HepG2 (cell line): ENCODE measurements at places on chromosomes 11 and 22. TPM values are rescaled to one million over a fixed set of nuclear protein-coding genes. Genes with fewer than 3 reads are reported as not detected.

Gene ACR
- not detected in 2 replicates for total RNA-seq

GRCh38 chr11:121722431-121723245 is 269.9 kb upstream of the SORL1-AS1 start:
- peak; percentile 87 for DNase-seq

DNA sequence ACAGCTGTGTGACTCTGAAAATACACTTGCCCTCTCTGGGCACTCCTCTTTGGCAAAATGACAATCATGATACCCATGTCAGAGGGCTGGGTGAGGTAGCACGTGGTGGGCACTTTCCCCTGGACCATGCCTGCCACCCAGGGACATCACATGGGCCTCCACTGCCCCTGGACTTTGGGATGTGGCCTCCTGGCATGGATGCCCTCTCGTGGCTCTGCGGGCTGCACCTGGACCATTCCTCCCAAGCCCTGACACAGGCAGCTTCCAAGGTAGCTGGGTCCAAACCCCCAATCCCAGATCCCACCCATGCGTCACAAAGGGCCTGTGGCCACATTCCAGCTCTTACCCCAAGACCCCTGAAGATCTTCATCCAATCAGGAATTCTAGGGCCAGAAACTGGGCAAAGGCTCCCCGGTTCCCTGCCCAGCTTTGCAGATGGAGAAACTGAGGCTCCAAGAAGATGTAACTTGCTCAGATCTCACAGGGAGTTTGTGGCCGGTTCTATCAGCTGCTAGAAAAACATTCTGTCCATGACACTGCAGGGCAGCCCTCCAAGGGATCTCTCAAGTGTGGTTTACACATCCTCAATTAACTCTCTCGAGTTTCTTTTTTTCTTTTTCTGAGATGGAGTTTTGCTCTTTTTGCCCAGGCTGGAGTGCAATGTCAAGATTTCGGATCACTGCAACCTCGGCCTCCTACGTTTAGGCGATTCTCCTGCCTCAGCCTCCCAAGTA is 35.4 kb upstream of the CYB5R3 start:
- DNase-seq: no peak

GRCh38 chr22:30221121-30221992 is 25.2 kb downstream of the LIF start:
- DNase-seq: no peak

Gene AMPD3
- 0.31 and 0.33 TPM in 2 replicates for total RNA-seq

GRCh38 chr11:13207665-13208594 is 69.7 kb upstream of the BMAL1 start:
- DNase-seq: peak; percentile 54

GRCh38 chr11:1970956-1971355 is 23.8 kb downstream of the MRPL23 start:
- DNase-seq: no peak

Gene SORL1
- total RNA-seq: 10.5 and 21.3 TPM in 2 replicates

DNA sequence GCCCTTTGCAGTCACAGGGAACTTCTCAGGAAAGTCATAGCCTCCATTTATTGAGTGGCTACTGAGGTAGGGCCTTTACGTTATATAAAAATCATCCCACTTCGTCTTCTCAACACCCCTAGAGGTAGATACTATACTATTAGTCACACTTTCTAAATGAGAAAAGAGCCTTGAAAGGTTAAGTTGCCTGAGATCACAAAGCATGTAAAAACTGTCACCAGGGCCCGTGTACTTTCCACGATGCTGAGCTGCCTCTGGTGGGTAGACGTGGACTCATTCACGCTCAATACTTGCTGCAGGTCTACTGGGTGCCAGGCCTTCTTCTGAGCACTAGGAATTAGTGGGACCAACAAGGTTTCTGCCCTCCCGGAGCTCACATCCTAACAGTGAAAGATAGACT is 16.3 kb downstream of the CHRDL2 start:
- DNase-seq: no peak

DNA sequence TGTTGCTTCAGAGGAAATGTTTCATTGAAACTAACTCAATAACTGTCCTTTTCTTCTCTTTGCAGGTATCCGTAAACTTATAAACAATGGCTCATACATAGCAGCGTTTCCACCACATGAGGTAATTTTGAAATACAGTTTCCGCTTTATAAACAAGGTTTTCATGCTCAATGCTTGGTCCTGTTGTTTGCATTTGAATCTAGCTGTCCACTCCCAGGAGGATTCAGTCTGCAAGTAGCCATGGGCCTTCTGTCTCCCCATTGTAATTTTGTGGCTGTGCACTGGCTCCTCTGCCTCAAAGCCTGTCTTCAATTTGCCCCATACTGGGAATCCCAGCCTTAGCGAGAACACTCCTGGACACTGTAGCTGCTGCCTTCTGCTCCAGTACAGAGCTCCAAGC is 34.7 kb downstream of the MUC15 start:
- no peak for DNase-seq

GRCh38 chr11:112266410-112266778 is 5.7 kb upstream of the PLET1 start:
- DNase-seq: no peak

GRCh38 chr22:49087198-49087597 is 740.5 kb downstream of the BRD1 start:
- no peak for DNase-seq

- DNase-seq: no peak
Measured at GRCh38 chr11:17702876-17703275, 16.5 kb upstream of the MYOD1 start.

GRCh38 chr11:87662287-87662686 is 513.0 kb downstream of the RAB38 start:
- no peak for DNase-seq

- DNase-seq: no peak
Measured at GRCh38 chr11:100949443-100949842, 180.2 kb downstream of the PGR start.

- DNase-seq: no peak
Measured at GRCh38 chr11:23976426-23976825, 520.4 kb upstream of the LUZP2 start.

DNA sequence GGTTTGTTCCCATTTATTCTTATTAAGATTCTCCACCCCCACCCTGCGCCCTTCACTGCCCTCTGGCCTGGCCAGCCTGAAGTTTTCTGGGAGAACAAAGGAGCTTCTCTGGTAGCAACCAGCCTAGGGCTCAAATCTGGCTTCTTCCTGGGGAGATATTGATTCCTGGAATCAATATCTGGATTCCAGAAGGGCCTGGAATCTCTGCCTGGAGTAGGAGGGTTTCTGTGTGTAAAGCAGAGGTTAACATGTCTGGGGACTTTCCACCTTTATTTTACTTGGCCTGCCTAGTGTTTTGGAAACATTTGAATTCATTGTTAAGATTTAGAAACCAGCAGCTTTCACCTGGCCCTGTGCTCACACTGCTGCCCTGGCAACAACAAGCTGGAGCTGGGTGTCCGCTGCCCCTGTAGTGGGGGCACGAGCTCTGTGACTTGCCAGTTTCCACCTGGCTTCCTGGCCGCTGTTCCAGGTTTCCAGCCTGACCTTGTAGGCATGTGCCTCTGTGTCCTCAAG is 5.5 kb downstream of the C11orf91 start:
- DNase-seq: peak; percentile 28

Gene SLC22A9
- total RNA-seq: 1.9 and 4.0 TPM in 2 replicates

DNA sequence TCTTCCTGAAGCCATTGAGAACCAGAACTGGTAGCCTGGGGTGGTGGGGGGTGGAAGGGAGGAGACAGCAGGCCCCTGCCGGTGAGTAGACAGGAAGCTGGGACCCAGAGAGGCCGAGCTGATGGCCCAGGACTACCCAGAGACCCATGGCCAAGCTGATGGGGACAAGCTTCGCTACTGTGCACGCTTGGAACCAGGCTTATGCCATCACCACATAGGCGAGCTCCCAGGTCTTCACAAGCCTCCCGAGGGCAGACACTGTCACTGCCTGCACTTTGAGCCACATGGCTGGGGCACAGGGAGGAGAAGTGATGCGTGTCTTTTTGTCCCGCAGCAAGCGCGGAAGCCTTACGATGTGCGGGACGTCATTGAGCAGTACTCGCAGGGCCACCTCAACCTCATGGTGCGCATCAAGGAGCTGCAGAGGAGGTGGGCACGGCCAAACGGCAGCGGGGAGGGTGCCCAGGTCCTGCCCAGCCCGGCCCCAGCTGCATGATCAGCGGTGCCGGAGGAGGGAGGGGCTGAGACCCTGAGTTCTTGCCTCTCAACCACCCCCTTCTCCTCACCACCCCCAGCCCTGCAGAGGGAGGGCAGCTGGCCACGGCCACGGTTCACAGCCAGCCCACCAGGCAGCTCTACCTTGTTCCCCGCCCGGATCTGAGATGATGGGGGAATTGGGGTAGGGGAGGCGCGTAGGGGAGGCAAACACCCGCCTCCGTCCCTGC is 76.0 kb upstream of the KCNQ1OT1 start:
- no peak for DNase-seq

DNA sequence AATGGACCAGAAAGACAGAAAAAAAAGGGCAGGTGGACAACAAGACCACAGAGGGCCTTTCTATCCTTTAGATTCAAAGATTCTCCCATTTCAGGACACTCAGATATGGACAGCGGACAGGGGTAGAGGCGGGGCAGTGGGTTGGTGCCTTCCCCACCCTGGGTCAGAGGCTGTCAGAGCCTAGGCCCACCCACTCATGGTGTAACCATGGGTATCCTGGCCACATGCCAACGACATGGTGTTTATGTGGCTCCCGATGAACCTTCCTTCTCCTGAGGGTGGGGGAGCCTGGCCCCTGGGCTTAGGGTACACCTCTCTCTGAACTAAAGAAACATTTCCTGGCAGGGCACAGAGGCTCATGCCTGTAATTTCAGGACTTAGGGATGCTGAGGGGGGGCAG is 14.3 kb upstream of the P2RY2 start:
- DNase-seq: no peak

GRCh38 chr11:74388678-74389327 is 9.4 kb downstream of the PGM2L1 start:
- DNase-seq: peak; percentile 42

Gene PDGFB
- 0.65 and 1.4 TPM in 2 replicates for total RNA-seq

Gene LMO2
- total RNA-seq: not detected in 2 replicates

Gene PHETA2
- 0.07 TPM in 1 of 2 replicates, not detected in the other for total RNA-seq

Gene PYGM
- 0.11 TPM in 1 of 2 replicates, not detected in the other for total RNA-seq

Gene OR52A1
- total RNA-seq: not detected in 2 replicates

DNA sequence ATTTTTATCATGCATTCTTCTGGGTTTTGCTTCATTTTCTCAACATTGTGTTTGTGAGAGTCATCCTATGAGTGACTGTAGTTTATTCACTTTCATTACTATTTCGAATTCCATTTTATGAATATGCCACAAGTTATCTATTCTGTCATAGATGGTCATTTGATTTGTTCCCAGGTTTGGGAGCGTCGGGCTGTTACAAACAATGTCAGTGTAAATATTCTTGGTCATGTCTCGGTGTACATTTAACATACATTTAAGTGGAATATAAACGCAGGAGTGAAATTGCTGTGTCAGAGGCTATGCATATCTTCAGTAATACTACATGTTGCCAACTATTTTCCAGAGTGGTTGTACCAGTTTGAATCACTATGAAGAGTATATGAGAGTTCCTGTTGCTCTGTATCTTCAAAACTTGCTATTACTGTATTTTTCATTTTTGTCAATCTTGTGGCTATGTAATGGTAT is 2.4 kb downstream of the TRIM44 start:
- no peak for DNase-seq

DNA sequence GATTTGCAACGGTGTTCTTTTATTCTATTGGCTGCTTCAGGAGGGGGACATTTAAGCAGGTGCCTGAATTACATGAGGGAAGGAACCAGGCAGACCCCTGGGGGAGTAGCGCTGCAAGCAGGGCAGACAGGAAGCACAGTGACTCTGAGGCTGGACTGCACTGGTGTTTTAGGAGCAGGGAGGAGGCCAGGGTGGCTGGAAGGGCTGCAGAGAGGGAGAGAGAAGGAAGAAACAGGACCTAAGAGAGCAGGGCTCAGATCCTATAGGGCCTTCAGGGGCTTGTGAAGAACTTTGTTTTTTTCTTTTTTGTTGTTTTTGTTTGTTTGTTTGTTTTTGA is 62.5 kb upstream of the SORL1-AS1 start:
- DNase-seq: no peak

GRCh38 chr11:104620991-104621390 is 277.3 kb downstream of the CASP12 start:
- DNase-seq: no peak

Gene RBMXL2
- not detected in 2 replicates for total RNA-seq

DNA sequence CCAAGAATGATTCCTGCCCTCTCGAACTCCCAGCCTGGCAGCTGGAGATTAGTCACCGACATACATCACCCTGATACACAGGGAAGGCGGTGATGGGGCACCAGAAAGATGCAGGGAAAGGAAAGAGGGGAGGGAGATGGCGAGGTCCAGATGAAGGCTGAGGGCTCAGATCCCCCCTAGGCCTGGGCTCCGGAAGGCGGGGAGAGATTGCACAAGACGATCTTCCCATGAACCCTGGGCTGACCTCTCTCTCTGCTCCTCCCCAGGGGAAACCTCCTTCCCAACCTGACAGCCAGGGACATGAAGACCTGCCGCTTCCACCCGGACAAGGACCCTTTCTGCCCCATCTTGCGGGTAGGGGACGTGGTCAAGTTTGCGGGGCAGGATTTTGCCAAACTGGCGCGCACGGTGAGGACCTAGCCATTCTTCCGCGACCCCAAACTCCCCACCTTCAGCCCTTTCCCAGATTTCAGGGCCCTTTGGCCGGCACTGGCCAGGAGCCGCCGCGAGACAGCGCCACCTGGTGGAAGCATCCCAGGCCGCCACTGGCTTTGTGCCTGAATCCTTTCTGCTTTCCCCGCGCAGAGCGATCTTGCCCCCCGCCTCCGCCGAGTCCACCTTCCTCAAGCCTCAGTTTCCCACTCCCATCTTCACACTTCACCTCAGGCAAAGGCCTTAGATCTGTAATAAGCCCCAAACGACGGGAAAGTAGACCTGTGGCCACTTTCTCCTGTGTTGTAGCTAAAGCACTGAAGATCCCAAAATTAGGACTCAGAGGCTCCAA is 11.5 kb downstream of the P2RX3 start:
- peak; percentile 35 for DNase-seq

- no peak for DNase-seq
Measured at GRCh38 chr11:639332-639955, 2.4 kb downstream of the DRD4 start.

DNA sequence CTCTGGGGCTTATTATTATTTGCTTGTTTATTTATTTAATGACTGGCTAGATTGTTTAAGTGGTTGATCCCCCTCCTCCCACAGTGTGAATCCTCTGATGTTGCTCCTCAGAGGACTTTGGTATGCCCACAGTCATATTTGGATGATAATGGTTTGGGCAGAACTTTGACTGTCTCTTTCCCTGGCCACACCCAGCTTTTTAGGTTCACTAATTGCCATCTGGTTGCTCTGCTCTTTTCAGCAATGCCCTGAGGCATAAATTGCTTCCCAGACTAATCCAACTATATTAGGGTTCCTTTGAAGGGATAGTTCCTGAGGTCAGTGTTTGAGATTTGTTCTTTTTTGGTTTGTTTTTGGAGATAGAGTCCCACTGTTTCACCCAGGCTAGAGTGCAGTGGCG is 99.3 kb upstream of the RRM1 start:
- no peak for DNase-seq
